Dermis lymphatic vessel endothelial cell (primary cell): ENCODE measurements at places on chromosomes 7 and 10. TPM values are rescaled to one million over a fixed set of nuclear protein-coding genes. Genes with fewer than 3 reads are reported as not detected.

The PRPS1L1 gene
- not detected in 2 replicates for total RNA-seq

The PEX1 gene
- 11.2 and 15.7 TPM in 2 replicates for total RNA-seq

The CPA2 gene
- not detected in 2 replicates for total RNA-seq

The CRHR2 gene
- total RNA-seq: not detected in 2 replicates

The OR13A1 gene
- not detected in 2 replicates for total RNA-seq

The OR6B1 gene
- total RNA-seq: not detected in 2 replicates

The RAMP3 gene
- total RNA-seq: 136 and 467 TPM in 2 replicates

The FAM25A gene
- total RNA-seq: not detected in 2 replicates

The ZNF488 gene
- 0.09 TPM in 1 of 2 replicates, not detected in the other for total RNA-seq

The SEMA3A gene
- total RNA-seq: 74.7 and 135 TPM in 2 replicates

The ELFN1 gene
- total RNA-seq: 0.22 and 0.77 TPM in 2 replicates

The EN2 gene
- under 0.01 TPM in 1 of 2 replicates, not detected in the other for total RNA-seq
